Activated CD4-positive, alpha-beta T cell treated with anti-CD3 and anti-CD28 coated beads, Interleukin-2, amount 50 U/mL, for 1 hour (primary cell): ENCODE measurements at places on chromosomes 6 and 20.

- no peak for DNase-seq
These were observed 3.5 kb upstream of the UBE2V1 start for GRCh38 chr20:50116368-50116999.

- DNase-seq: no peak
These were observed 25.0 kb downstream of the BMP7 start for GRCh38 chr20:57241363-57241991.

DNA sequence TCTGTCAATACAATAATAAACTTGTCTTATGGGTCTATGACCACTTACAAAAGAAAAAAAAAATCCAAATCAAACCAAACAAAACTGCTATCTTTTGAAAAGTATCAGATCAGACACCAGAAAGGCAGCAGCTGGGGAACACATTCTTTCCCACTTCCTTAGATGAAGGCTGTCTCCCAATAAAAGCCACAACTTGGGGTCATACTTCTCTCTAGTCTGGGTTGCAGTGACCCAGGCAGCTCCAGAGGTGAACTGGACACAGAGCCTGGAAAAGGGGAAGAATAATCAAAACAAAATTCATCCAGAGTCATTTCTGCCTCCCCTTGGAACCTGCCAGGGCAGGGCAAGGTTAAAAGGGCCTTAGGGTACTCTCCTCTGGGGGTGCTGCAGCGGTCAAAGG, 19.1 kb downstream of the ATXN1 start:
- no peak for DNase-seq

GRCh38 chr20:22585786-22586493, 1.6 kb upstream of the FOXA2 start:
- no peak for DNase-seq

GRCh38 chr6:72206606-72207005, 320.3 kb downstream of the RIMS1 start:
- no peak for DNase-seq

DNA sequence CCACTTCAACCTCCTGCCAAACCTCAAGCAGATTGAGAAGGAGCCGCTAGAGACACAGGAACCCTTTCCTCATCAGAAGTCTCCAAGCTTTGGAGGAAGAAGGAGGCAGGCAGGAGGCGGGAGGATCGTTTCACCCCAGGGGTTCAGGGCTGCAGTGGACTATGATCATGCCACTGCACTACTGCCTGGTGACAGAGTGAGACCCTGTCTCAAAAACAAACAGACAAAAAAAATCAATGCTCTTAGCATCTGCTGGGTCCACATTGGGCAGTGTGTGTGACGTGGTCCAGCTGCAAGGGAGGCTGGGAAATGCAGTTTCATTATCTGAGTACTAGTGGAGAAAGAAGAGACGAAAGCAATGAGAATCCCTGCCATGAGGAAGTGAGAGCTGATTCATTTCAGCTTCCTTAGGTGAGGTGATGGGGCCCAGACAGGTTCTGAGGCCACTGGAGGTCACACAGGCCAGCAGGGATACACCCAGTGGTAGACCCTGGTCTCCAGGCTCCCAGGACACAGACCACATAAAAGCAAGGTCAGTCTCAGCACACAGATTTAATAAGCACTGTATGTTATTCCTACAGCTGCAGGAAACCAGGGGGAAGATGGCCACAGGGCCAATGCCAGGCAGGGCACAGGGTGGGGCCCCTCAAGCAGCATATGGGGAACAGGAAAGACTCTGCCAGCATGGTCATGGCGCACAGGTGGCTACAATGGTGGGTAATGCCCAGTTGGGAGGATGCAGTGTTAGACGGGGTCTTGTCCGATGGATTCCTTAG, 4.3 kb downstream of the GFRA4 start:
- no peak for DNase-seq

DNA sequence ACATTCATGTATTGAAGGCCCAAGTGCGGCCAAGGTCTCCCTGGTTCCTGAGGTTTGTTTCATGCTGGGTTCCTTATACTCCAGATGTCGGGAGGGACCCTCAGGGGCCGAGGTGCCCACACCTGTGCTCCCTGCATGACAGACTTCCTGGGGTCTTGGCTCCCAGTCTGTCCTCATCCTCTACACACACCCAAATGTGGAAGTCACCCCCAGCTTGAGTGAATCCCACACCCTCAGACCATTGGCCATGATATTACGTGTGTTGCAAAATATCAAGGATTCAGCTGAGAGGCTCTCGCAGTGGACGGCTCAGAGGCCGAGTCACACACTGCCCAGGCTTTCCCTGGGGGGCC, 82.2 kb upstream of the DUSP22 start:
- no peak for DNase-seq

DNA sequence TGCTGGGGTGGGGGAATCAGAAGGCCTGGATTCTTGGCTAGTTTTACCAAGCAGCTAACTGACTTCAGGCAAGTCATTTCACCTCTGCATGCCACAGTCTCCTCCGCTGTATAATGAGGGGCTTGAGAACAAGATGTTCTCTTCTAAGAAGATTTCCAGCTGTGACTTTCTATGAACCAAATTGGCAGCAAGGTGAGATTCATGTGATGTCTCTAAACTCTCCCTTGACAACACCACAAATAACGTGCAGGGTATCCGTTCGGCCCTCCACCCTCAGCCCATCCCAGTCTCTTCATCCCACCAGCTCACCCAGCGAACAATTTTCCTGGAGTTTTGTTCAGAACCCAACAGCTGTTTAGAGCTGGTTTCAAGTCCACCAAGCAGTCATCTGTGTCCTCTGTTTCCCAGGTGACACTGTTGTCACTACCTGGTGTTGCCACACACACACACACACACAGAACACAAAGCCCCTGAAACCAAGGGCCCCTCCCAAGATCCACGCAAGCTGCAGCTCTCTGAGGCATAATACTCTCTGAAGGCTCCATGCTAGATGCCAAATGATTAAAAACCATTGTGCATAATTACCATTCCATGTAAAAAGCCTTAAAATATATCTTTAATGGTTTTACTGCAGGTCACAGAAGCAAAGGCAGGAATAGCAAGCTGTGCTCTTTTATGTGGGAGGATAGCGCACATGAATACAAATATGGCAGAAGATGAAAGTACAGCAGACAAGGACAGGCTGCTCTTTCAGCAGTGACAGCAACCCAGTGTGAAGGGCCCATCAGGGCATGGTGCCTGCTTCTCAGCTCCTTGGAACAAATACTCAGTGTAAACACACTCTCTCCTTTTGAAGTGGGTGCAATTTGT, 48.2 kb downstream of the ARHGAP18 start:
- no peak for DNase-seq

GRCh38 chr6:43978473-43979346, 148.5 kb downstream of the MRPL14 start:
- no peak for DNase-seq

GRCh38 chr20:44689809-44690208, 25.4 kb upstream of the CCN5 start:
- no peak for DNase-seq
